ENCODE measurements at places on chromosomes 16 and 17. TPM values are rescaled to one million over a fixed set of nuclear protein-coding genes. Genes with fewer than 3 reads are reported as not detected.
A peak's percentile ranks its signal among the peaks of the same experiment; 100 is the strongest.

- H3K27me3 ChIP-seq = no peaks in the 10 kb centered on the region
- H3K4me1 ChIP-seq = peaks cover 71% of the 10 kb centered on the region
- H3K36me3 ChIP-seq = peaks cover 11% of the 10 kb centered on the region
- peak overlapping the region; percentile 96 for H3K27ac ChIP-seq
- no peak for DNase-seq
- peak overlapping the region; percentile 94 for H3K4me3 ChIP-seq
Measured at GRCh38 chr16:67966549-67967182, 1.8 kb downstream of the SLC12A4 start.

- no peaks in the 10 kb centered on the region for H3K36me3 ChIP-seq
- no peak overlapping the region for H3K4me3 ChIP-seq
- H3K27me3 ChIP-seq = no peaks in the 10 kb centered on the region
- H3K4me1 ChIP-seq = no peaks in the 10 kb centered on the region
Measured at GRCh38 chr17:2875608-2876007, 79.4 kb downstream of the RAP1GAP2 start.

GRCh38 chr17:5825717-5826330, 241.5 kb upstream of the NLRP1 start:
- no peaks in the 10 kb centered on the region for H3K4me1 ChIP-seq
- no peak for DNase-seq

- peaks cover 11% of the 10 kb centered on the region for H3K36me3 ChIP-seq
- H3K4me3 ChIP-seq = peak overlapping the region; percentile 61
- H3K27me3 ChIP-seq = no peaks in the 10 kb centered on the region
- peaks cover 47% of the 10 kb centered on the region for H3K4me1 ChIP-seq
- H3K27ac ChIP-seq = peak overlapping the region; percentile 91
Measured at GRCh38 chr17:49577650-49577934, 1.9 kb downstream of the NXPH3 start.

DNA sequence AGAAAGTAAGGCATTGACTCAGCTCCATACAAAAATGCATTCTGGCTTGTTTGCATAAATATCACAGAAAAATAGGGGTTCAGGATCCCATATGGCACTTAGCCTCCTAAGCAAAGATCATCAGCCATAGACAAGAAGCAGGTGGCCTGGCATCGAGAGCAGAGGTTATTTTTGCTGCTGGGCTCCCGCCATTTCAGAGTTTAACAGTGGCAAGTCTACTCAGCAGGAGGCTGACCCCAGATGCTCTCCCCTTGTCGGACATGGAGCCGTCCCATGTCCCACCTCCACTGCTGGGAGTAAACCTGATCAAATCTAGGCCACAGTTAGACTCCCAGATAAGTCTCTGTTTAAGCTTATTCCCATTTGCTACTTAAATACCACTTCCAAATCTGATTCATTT, 269.1 kb downstream of the FTO start:
- no peak for DNase-seq
- H3K27ac ChIP-seq = no peak overlapping the region
- H3K4me3 ChIP-seq = no peak overlapping the region

The HS3ST3A1 gene
- total RNA-seq = 10.4 TPM

DNA sequence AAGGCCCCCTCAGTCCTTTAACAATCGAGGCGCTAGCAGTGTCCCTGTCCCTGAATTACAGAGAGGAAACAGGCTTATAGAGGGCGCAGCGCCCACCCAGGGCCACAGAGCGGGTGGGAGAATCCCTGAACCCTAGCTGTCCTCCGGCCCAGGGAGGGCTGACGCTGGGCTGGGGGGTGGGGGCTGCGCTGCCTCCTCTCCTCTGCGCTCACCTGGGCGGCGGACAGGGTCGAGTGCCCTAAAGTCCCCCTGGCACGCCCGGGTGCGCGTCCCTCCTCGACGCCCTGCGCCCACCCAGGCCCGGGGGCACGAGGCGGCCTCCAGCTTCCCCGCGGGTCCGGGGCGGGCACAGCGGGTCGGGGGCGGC, 200.4 kb upstream of the N4BP1 start:
- H3K27ac ChIP-seq = no peak overlapping the region
- peaks cover 7% of the 10 kb centered on the region for H3K4me1 ChIP-seq
- no peak for DNase-seq
- no peaks in the 10 kb centered on the region for H3K36me3 ChIP-seq

The KRTAP9-7 gene
- not detected for total RNA-seq

DNA sequence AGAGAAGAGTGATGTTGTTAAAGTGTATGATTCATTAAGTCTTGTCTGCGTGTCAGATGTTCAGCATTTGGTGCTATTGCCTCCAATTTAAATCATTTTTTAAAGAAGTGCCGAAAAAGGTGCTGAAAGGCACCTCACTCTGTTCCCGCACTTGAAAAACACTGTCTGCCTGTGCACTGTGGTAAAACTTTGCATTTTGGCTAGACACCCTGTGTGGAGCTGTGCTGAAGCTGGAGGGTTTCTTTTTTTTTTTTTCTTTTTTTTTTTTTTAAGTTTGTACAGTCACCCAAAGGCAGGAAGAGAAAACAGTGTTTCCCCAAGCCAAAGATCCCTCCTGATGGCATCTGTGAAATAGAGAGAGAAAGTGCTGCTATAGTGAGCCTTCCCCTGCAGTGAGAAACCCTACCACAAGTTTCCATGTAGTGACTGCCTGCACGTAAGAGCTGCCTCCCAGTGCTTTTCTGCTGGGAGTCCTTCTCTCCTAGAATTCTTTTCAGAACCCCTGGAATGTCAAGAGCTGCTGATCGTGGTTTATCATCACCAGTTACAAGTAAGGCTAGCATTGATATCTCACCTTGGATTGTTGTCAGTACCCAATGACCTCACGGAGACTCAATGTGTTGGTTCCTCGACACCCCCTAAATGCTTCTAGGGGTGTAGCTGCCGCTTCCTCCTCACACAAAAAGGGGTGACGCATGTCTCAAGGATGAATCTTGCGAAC, 116.0 kb upstream of the SOX9 start:
- no peaks in the 10 kb centered on the region for H3K36me3 ChIP-seq
- no peak overlapping the region for H3K4me3 ChIP-seq
- no peaks in the 10 kb centered on the region for H3K27me3 ChIP-seq
- H3K4me1 ChIP-seq = no peaks in the 10 kb centered on the region
- no peak overlapping the region for H3K27ac ChIP-seq

The GRAP gene
- 3.7 TPM for total RNA-seq

GRCh38 chr16:23194497-23195221, 12.1 kb downstream of the SCNN1G start:
- no peaks in the 10 kb centered on the region for H3K36me3 ChIP-seq
- no peaks in the 10 kb centered on the region for H3K27me3 ChIP-seq
- no peak for DNase-seq
- H3K4me3 ChIP-seq = no peak overlapping the region
- peaks cover 21% of the 10 kb centered on the region for H3K4me1 ChIP-seq
